ENCODE measurements at places on chromosomes 12 and 14. TPM values are rescaled to one million over a fixed set of nuclear protein-coding genes. Genes with fewer than 3 reads are reported as not detected.

Gene CCDC197
- not detected for total RNA-seq

Gene KLRC2
- total RNA-seq = not detected

Gene SLC11A2
- 19.9 TPM for total RNA-seq

Gene CEP170B
- 35.2 TPM for total RNA-seq

Gene C14orf132
- total RNA-seq = 5.7 TPM

Gene KRT81
- not detected for total RNA-seq

Gene TDRD9
- 0.76 TPM for total RNA-seq

Gene ZC2HC1C
- total RNA-seq = 2.4 TPM

Gene IL31
- total RNA-seq = not detected

Gene CMTM5
- not detected for total RNA-seq

Gene OR6C68
- not detected for total RNA-seq

Gene LRRC10
- not detected for total RNA-seq

Gene NTF3
- 0.16 TPM for total RNA-seq

Gene KLHL33
- total RNA-seq = 0.25 TPM

Gene FGF23
- not detected for total RNA-seq

Gene MYRFL
- 0.13 TPM for total RNA-seq

Gene HOXC5
- 2.0 TPM for total RNA-seq

Gene RAPGEF3
- 2.1 TPM for total RNA-seq

Gene LEMD3
- total RNA-seq = 25.9 TPM

Gene AICDA
- not detected for total RNA-seq

Gene CNTN1
- total RNA-seq = 2.4 TPM

Gene KRT73
- total RNA-seq = not detected

Gene OTX2
- not detected for total RNA-seq

Gene ADGRD1
- not detected for total RNA-seq

Gene PPP1R12A
- total RNA-seq = 26.0 TPM

Gene TMEM119
- total RNA-seq = 2.7 TPM

Gene TMTC2
- total RNA-seq = 1.8 TPM

Gene TOMM20L
- not detected for total RNA-seq

Gene KLRD1
- total RNA-seq = not detected

Gene LHX5
- not detected for total RNA-seq

Gene LTBR
- total RNA-seq = 89.3 TPM

Gene RNASE3
- not detected for total RNA-seq

Gene TMED10
- total RNA-seq = 171 TPM

Gene CIDEB
- total RNA-seq = 1.3 TPM

Gene PSMA3
- 148 TPM for total RNA-seq

Gene PPP1R1A
- 0.98 TPM for total RNA-seq

Gene CLEC7A
- not detected for total RNA-seq

Gene NYNRIN
- 6.7 TPM for total RNA-seq

Gene MDGA2
- 0.98 TPM for total RNA-seq

Gene STYK1
- total RNA-seq = 0.25 TPM

Gene GPR84
- total RNA-seq = not detected

Gene AQP5
- not detected for total RNA-seq

Gene KCNJ8
- 4.6 TPM for total RNA-seq

Gene ENDOU
- not detected for total RNA-seq

Gene EFCAB11
- total RNA-seq = 1.5 TPM

Gene RASSF8
- total RNA-seq = 16.5 TPM

Gene ASB2
- 0.13 TPM for total RNA-seq

Gene CAPZA3
- total RNA-seq = not detected

Gene TBX5
- total RNA-seq = not detected

Gene JAG2
- 2.4 TPM for total RNA-seq
